Stimulated activated CD4-positive, alpha-beta T cell treated with anti-CD3 and anti-CD28 coated beads, Interleukin-1b, Interleukin-23, amount 100 ng/mL, for 1 hour (primary cell): ENCODE measurements at places on chromosomes 1 and 21.

GRCh38 chr1:89436856-89437255, 73.0 kb downstream of the GBP6 start:
- DNase-seq: no peak

DNA sequence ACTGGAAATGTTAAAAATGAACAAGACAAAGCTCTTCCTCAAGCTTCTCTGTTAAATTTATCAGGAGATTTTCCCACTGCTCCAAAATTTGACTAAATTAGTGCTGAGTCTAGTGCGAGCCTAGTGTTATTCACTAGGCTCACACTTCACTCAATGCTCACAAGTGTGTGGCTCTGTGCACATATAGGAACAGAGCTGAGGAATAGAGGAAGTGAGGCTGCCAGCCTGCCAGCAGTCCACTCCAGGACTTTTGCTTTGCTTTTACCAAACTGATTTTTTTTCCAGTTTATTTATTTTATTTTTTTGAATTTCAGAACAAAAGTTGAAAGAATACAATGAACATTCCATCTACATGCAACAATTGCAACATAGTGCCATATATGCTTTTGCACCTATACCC, 87.2 kb downstream of the VAV3 start:
- no peak for DNase-seq

GRCh38 chr21:34182436-34182835, 109.1 kb downstream of the MRPS6 start:
- no peak for DNase-seq

DNA sequence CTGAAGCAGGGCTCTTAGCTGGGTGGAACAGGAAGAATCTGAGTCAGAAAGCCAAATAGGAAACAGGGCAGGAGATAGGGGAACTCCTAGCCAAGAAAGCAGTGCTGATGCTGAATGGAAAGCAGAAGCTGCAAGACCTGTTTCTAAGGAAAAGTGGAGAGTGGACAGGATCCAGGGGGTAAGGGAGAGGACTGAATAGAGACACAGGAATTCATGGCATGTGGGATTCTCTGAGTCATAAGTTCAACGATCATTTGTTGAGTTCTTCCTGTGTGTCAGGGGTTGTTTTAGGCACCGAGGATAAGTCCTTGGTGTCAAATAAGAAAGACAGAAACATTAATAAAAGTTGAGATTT, 153.8 kb upstream of the FGGY start:
- no peak for DNase-seq

DNA sequence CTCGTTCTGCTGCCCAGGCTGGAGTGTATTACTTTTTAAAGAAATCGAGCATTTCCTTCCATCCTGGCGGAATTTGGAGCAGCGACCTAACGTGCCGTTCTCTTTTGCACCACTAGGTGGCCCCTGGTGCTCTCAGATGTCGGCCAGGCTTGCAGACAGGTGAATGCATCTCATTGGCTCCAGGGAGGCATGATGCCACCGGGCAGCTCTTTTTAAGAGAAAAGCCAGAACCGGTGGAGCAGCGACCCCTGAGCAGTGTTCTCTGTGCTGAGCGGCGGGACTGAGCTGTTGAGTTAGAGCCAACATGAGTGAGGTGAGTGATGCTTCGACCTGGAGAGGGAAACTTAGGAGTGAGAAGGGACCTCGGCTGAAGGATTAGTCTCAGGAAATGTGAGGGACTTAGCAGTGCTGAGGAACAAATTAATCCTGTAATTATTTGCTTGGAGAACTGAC, at the start of gene PCP4:
TSS of gene PCP4 (plus strand) at position 241 of the 453 bp plus-strand sequence. CDS start at position 305, 64 bp downstream.
- DNase-seq: no peak

- DNase-seq: no peak
Observed at GRCh38 chr1:151716771-151717631, at the start of gene CELF3. TSS of gene CELF3 (minus strand) at chr1:151716803. CDS start at chr1:151716020, 783 bp downstream.

GRCh38 chr1:6898974-6899539, 113.8 kb downstream of the CAMTA1 start:
- DNase-seq: no peak

DNA sequence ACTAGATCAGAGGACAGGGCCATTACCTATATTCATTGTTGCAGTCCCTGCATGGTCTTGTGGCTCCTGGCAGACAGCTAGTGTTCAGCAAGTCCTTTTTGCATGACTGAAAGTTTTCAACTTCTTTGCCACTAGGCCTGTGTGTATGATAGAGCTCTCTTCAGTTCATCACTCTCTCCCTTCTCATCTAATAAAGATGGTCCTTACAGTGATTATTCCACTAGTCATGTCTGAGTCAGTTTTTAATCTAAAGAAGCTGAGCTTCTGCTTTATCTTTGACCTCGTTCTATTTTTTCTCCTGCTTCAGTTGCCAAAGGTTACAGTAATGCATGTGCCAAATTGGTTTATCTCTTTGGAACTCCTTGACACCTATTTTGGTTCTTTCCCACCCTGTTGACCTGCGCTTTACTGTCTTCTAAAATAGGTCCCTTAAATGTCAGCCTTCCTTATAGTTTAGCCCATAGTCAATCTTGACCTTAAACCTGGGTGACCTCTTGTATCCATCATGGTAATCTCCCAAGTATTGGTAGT, 6.4 kb downstream of the CXADR start:
- DNase-seq: no peak

DNA sequence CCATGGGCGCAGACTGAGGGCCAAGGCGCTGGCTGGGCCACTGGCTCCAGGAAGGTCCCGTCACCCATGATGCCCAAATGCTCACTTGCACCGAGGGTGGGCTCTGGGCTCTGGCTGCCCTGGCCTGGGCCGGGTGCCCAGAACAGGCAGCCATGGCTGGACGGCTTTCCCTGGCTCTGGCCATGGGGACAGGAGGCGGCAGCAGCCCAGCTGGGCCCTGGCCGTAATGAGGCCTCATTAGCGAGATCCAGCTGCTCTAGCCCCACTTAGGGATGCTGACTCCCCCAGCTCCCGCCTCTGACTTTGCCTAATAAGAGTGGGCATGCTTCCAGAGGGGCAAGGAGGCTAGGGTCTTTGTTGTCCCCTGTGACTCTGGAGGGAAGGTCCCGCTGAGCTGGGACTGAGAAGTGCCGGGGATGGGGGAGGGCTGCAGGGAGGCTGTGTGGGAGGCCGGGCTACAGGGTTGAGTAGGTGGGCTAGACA, 11.8 kb downstream of the SLC6A9 start:
- no peak for DNase-seq

DNA sequence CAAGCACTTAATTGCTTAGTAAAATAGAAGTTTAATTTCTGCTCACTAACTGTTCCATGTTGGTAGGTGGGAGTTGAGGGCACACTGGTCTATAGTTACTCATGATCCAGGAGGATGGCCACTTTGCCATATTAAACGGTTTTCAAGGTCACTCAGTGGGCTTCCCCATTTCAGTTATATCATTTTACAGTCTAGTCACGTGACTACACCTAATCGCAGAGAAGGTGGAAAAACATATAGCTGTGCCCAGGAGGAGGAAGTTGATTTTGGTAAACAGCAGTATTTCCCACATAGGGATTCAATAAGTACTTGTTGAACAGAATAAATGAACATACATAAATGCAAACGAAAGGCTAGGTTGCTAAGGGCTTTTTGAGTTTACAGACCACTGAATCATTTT, 541.1 kb upstream of the CAMK1G start:
- no peak for DNase-seq

GRCh38 chr1:71228241-71228640, 147.4 kb upstream of the ZRANB2 start:
- no peak for DNase-seq

DNA sequence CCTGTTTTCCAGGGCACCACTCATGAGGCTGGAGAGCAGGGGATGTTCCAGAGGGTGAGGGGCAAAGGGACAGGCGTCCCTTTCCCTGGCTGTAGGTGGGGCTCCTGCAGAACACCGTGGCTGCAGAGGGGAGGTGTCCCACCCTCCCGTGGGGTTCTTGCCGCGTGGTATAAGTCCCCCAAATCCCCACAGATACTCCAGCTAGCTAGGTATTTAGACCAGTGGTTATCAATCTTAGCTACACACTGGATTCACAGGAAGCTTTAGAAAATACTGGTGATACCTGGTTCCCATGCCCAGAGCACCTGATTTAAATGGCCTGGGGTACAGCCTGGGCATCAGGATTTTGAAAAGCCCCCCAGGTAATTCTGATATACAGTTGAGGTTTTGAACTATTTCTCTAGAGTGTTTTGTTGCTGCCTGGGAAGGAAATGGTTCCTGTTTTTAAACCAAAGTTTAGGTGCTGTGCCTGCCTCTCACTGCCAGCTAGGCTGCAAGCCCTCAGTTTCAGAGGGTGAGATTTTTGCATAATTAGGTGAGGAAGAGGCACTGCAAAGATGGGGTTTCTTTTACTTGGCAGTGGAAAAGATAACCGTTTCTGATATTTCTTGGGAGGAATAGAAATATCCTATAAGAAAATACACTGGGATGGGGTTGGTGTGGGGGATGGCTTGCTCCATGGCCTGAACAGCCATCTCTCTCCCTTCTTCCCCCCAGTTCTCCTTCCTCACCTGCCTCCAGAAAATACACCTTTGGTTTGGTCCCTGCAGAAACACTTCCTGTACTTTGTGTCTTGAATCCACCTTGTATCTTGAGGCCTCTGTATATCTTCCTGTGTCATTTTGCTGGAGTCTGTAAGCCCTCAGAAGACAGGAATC, 51.7 kb downstream of the RASSF5 start:
- no peak for DNase-seq

DNA sequence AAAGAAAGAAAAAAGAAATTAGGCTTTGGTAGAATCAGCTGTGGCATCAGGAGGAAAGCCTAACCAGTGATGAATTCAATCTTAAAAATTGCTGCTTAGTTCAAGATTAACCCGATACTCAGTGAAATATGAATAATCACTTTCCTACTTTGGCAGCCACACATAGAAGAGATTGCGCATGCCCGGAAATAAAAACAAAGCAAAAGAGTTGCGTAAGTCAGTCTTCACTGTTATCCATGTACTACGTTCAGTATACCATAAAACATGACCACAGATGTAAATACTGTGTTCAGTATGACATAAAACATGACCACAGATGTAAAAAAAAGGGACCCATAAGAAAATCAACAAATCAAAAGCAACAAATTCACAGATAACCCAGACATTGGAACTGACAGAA, 19.2 kb downstream of the CD1D start:
- DNase-seq: no peak

DNA sequence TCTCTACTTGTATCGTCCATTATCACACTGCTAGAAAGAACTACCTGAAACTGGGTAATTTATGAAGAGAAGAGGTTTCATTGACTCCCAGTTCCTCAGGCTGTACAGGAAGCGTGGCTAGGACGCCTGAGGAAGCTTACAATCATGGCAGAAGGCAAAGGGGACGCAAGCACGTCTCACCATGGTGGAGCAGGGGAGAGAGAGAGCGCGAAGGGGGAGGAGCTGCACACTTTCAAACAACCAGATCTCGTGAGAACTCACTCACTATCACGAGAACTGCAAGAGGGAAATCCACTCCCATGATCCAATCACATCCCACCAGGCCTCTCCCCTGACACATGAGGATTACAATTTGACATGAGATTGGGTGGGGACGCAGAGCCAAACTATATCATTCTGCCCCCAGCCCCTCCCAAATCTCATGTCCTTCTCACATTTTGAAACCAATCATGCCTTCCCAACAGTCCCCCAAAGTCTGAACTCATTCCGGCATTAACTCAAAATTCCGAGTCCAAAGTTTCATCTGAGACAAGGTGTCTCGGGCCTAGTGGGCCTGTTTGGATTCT, 8.0 kb downstream of the MMEL1 start:
- DNase-seq: no peak

- no peak for DNase-seq
Observed at GRCh38 chr21:46077674-46078101, 20.2 kb upstream of the COL6A2 start.

GRCh38 chr21:31556662-31557061, 102.8 kb upstream of the SOD1 start:
- no peak for DNase-seq

- DNase-seq: no peak
Observed at GRCh38 chr1:164613176-164613575, 54.2 kb downstream of the PBX1 start.

DNA sequence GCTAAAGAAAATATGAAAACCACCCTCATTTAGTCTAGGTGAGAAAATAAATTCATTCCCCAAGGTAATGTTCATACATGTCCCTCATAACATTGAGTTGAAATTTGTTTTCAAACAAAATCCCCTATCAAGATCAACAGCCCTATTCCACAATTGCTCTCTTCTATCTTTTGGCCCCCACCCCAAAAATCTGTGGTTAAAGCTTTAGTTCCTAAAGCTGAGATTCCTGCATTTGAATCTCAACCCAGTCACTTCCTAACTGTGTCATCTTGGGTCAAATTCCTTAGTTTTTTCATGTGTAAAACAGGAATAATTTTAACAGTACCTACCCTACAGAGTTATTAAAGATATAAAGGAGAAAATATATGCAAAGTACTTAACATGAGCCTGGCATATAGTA, 22.0 kb downstream of the KIAA0319L start:
- no peak for DNase-seq

DNA sequence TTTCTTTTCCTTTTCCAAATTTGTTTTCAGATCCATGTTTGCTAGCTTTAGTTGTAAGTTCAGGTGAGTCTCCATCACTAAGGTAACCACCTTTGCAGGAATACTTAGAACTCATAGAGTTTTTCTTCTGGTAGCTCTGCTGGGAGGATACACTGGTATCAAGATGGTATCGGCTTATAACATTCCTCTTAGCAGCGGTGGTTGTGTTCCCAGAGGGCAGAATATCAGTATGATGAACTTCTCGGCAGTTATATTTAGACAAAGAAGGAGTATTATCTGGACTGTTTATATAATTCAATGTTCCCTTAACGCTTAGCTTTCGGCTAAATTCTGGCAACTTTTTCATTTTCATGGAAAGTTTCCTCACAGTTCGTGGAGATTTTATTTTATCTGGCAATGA, 18.1 kb downstream of the SYDE2 start:
- DNase-seq: no peak

DNA sequence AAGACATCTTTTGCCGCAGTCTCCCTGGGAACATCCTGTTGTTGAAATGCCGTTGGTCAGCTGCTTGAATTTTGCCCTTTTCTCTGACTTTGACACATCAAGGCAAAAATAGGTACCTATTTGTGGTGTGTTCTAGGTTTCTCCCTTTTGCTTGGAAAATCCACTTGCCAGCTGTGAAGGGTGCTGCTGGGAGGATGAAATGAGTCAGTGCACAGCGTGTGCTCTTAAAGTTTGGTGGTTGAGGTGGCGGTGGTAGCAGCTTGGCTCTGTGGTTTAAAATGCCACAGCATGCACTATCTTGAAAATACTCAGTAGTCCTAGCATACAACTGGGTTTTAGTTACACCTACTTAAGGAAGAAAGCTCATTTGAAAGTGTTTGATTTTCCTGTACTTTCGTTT, 183.8 kb downstream of the DHRS3 start:
- DNase-seq: peak; percentile 24

GRCh38 chr1:89907727-89908212, 86.9 kb downstream of the LRRC8D start:
- no peak for DNase-seq

GRCh38 chr1:163970699-163971098, 588.3 kb upstream of the PBX1 start:
- no peak for DNase-seq

DNA sequence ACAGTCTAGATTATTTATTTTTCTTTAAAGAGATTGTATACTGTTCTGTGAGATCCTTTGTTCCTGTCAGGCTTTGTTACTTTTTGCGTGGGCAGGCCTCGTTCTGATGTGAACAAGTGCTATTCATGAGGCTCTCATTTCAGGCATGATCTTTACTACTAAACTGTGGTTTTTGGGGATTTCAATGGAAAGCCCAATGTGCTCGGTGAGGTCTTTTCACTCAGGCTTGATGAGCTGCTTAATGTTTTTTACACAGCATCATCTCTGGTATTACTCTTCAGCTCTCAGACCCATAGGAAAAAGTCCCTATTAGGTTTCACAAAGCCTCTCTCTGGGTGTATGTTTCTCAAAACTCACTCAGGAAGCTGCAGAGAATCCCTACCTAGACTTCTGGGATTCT, 419.4 kb downstream of the GPATCH2 start:
- no peak for DNase-seq
